ENCODE measurements at places on chromosomes 7 and 10. TPM values are rescaled to one million over a fixed set of nuclear protein-coding genes. Genes with fewer than 3 reads are reported as not detected.

The ZDHHC4 gene
- 31.0 TPM for total RNA-seq

The LEP gene
- total RNA-seq: not detected

The GPER1 gene
- 0.14 TPM for total RNA-seq

The TMEM176A gene
- total RNA-seq: not detected

Measured in T-helper 2 cell treated with Interferon-gamma antibody and Interleukin-4, amounts not matched to agents 100 ng/mL and 5 ng/mL, for 36 hours (primary cell).